ENCODE measurements at places on chromosomes 5 and 9.

- DNase-seq, result no peak
These were observed 34.7 kb upstream of the MIER3 start for GRCh38 chr5:56986626-56986947.

- no peak for DNase-seq
These were observed 5.1 kb upstream of the GPX8 start for GRCh38 chr5:55154873-55155272.

GRCh38 chr9:116646661-116647514 is 40.2 kb upstream of the TRIM32 start:
- no peak for DNase-seq

DNA sequence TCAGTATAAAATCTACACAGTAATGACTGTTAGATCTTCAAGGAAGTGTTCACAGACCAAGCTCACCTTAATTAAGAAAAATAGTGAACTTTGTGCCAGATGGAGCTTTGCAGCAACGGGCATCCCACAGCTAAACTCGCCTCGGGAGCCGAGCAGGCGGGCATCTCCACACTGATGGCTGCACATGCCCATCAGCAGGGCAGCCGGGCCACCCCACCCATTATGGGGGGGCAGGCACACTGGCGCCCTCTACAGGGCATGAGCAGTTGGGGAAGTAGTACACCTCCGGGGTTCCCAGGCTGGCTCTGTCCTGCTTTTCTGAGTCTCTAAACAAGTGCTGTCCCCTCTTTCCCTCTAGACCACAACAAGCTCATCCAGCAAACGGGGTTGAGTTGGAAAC is 21.6 kb downstream of the ANKS6 start:
- no peak for DNase-seq

- no peak for DNase-seq
These were observed 1.3 kb upstream of the ITGA2 start for GRCh38 chr5:52987711-52988331.

DNA sequence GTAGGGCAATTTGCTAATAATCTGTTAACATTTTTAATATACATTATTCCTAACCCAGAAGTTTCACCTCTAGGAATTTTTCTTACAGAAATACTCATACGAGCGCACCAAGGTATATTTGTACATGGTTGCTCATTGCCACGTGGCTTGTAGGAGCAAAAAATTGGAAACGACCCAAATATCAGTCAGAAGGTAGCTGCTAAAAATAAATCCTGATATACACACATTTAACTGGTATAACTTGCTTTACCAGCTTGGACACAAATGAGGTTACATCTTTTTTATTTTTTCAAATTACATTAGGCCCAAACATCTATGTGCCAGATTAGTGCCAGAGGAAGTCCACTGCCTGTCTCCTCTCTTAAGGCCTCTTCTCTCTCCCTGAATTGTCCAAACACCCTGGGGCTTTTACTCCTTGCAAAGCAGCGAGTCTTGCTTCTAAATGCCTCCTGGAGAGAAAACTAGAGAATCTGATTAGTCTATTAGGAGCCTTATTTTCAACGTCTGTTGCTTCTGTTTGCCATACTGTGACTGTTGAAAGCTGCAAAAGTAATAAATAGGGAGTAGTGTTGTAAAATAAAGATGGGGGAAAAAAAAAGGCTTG is 92.0 kb upstream of the SSBP2 start:
- no peak for DNase-seq

Measured in stimulated activated CD8-positive, alpha-beta memory T cell treated with anti-CD3 and anti-CD28 coated beads, Interleukin-4, amount 100 ng/mL, for 1 hour (primary cell).